ENCODE measurements at places on chromosomes 5 and 9. TPM values are rescaled to one million over a fixed set of nuclear protein-coding genes. Genes with fewer than 3 reads are reported as not detected.

GRCh38 chr5:133882846-133883245, 85.6 kb downstream of the C5orf15 start:
- H3K4me1 ChIP-seq = no peaks in the 10 kb centered on the region
- no peak for DNase-seq
- peaks cover 10% of the 10 kb centered on the region for H3K27me3 ChIP-seq

- H3K4me1 ChIP-seq = no peaks in the 10 kb centered on the region
- no peak for DNase-seq
- no peak overlapping the region for H3K4me3 ChIP-seq
- H3K36me3 ChIP-seq = no peaks in the 10 kb centered on the region
Observed at GRCh38 chr5:10518347-10518746, 45.5 kb upstream of the ANKRD33B start.

GRCh38 chr5:179870403-179870903, 11.8 kb upstream of the MRNIP start:
- no peaks in the 10 kb centered on the region for H3K4me1 ChIP-seq
- no peak overlapping the region for H3K27ac ChIP-seq
- H3K36me3 ChIP-seq = peaks cover 81% of the 10 kb centered on the region
- DNase-seq = peak; percentile 79
- no peak overlapping the region for H3K4me3 ChIP-seq
- H3K27me3 ChIP-seq = no peaks in the 10 kb centered on the region

GRCh38 chr9:78620303-78620702, 323.4 kb downstream of the PSAT1 start:
- H3K27ac ChIP-seq = no peak overlapping the region
- H3K36me3 ChIP-seq = no peaks in the 10 kb centered on the region
- H3K4me1 ChIP-seq = no peaks in the 10 kb centered on the region
- no peak overlapping the region for H3K4me3 ChIP-seq

The DDX4 gene
- not detected for total RNA-seq

DNA sequence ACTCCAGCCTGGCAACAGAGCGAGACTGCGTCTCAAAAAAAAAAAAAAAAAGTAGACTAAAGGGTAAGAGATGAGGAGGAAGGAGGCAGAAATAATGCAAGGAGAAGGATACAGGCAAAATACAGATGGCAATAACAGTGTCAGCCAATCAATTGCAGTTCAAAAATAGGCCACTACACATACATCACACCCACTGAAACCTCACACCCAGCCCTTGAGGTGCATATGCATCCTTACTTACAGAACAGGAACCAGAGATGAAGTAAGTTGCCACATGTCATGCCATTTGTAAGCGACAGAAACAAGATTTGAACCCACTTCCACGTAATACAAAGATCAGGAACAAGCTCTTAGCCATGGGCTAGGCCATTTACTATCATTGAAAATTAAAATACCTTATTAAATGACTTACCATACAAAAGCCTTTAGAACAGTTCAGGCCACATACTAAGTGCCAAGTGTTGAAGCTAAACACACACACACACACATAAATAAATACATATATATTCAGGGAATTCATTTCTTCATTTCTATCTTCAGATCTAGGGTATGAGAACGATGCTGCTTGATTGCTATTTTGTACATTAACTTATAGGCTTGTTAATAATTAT, 98.4 kb downstream of the FNBP1 start:
- H3K27ac ChIP-seq = peak overlapping the region; percentile 70
- no peaks in the 10 kb centered on the region for H3K36me3 ChIP-seq
- DNase-seq = no peak

DNA sequence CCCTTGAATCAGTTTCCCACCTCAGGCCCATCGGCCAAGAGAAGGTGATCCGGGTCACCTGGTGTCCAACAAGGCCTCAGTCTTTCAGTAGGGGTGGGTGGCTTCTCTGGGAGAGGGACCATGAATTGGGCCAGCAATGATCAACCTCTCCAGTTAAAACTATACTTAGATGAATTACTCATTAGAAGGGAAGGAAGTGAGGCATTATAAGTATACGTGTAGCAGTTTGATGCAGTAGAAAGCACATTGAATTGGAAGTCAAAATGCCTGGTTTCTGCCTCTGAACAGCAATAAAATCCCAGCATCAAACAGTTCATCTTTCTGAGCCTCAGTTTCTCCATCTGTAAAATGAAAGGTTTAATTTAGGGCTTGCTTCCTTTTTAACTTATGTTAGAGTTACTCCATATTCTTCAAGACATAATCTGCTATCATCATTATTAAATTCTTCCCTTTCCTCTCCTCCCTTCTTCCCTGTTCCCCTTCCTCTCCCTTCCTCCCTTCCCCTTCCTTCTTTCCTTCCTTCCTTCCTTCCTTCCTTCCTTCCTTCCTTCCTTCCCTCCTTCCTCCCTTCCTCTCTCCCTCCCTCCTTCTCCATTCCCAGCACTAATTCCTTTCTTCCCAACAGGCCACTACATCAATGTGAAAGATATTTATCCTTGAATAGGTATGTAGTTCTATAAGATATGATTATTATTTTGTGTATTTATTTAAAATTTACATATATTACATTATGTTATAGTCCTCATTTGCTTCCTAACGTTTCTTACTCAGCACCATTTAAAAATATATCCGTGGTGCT, 18.6 kb upstream of the TMEM174 start:
- H3K36me3 ChIP-seq = no peaks in the 10 kb centered on the region
- H3K4me3 ChIP-seq = no peak overlapping the region
- H3K4me1 ChIP-seq = no peaks in the 10 kb centered on the region
- no peak for DNase-seq
- no peak overlapping the region for H3K27ac ChIP-seq

DNA sequence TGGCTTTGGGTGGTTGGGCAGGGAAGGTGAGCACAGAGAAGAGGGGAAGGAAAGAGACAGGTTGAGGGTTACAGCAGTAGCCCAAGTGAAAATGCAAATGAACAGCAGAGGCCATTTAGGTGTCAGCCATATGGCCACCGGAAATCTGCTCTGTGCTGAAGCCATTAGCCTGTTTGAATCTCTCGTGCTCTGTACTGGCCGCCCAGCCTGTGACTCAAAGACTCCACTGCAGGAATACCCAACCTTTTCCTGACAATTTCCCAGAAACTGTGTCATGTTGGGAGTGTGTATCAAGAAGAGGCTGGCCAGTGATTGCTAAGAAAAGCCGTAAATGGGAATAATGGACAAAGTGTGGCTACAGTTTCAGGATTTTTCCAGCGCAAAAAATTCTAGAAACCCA, 35.9 kb upstream of the RAI14 start:
- no peaks in the 10 kb centered on the region for H3K4me1 ChIP-seq
- H3K27ac ChIP-seq = no peak overlapping the region
- H3K4me3 ChIP-seq = no peak overlapping the region
- no peaks in the 10 kb centered on the region for H3K27me3 ChIP-seq

DNA sequence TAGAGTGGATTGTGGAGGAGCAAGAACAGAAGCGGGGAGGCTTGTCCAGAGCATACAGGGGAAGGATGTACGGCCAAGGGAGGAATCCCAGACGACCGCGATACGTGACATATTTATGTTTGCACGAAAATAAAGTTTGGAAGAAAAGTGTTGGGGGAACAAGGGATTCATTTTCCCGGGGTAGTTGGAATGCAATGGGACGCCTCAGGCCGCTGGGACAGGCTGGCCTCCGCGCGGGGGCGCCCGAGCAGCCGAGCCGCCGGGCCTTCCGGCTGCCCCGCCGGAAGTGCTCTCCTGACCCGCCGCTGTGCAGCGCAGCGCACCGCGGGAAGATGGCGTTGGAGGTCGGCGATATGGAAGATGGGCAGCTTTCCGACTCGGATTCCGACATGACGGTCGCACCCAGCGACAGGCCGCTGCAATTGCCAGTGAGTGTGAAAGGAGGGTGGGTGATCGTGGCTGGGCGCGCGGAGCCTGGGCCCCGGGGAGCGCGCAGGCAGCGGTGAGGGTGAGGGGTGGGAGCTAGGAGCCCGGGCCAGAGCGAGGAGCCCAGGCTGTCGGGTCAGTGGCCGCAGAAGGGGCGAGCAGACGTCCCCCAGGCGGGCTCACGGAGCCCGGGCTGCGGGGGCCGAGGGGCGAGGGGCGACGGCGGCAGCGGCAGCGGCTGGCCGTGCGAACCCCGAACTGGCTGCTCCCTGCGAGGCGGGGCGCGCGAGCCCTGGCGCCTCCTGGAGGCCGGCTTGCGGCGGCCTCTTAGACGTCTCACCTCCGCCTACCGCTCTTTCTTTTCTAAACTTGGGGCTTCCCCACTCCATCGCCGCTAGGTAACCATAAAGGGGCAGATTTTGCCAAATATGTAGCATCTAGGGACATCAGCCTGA, at the start of gene PHAX:
Gene PHAX (plus strand): TSS at position 317 of the 881 bp plus-strand sequence. CDS start 16 bp downstream, at position 333.
- H3K4me1 ChIP-seq = peaks cover 35% of the 10 kb centered on the region
- DNase-seq = peak; percentile 82
- peaks cover 28% of the 10 kb centered on the region for H3K36me3 ChIP-seq
- peak within 1 kb of the TSS; percentile 100 for H3K4me3 ChIP-seq

The SPINK4 gene
- total RNA-seq = not detected

DNA sequence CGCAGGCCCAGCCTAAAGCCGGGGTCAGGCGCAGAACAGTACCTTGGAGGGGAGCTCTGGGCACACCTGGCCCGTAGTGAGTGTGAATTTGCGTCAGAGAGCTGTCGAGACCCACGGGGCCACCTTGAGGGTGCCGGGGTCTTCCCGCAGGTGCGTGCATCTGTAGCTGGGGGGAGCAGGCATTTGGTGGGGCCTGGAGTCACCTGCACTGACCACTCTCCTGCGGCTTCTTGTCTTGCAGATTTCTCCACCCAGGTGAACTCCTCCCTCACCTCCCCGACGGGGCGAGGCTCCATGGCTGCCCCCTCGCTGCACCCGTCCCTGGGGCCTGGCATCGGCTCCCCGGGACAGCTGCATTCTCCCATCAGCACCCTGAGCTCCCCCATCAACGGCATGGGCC, 75.1 kb downstream of the RXRA start:
- H3K27ac ChIP-seq = no peak overlapping the region
- DNase-seq = no peak
- H3K4me1 ChIP-seq = peaks cover 74% of the 10 kb centered on the region
- no peaks in the 10 kb centered on the region for H3K27me3 ChIP-seq
- H3K36me3 ChIP-seq = peaks cover 6% of the 10 kb centered on the region

- no peak overlapping the region for H3K27ac ChIP-seq
- H3K4me3 ChIP-seq = no peak overlapping the region
- H3K36me3 ChIP-seq = no peaks in the 10 kb centered on the region
- no peaks in the 10 kb centered on the region for H3K4me1 ChIP-seq
- DNase-seq = no peak
- H3K27me3 ChIP-seq = peaks cover 3% of the 10 kb centered on the region
Observed at GRCh38 chr9:38182321-38182720, 113.3 kb upstream of the SHB start.

GRCh38 chr5:174175716-174176268, 130.3 kb downstream of the NSG2 start:
- no peaks in the 10 kb centered on the region for H3K4me1 ChIP-seq
- no peaks in the 10 kb centered on the region for H3K36me3 ChIP-seq
- H3K27me3 ChIP-seq = peaks cover 4% of the 10 kb centered on the region
- H3K4me3 ChIP-seq = no peak overlapping the region
- no peak for DNase-seq

GRCh38 chr5:178757049-178757809, 26.8 kb upstream of the ZNF354A start:
- H3K27ac ChIP-seq = no peak overlapping the region
- H3K4me1 ChIP-seq = no peaks in the 10 kb centered on the region
- H3K4me3 ChIP-seq = no peak overlapping the region
- no peaks in the 10 kb centered on the region for H3K27me3 ChIP-seq
- no peaks in the 10 kb centered on the region for H3K36me3 ChIP-seq

The C9orf72 gene
- 28.9 TPM for total RNA-seq

- no peak overlapping the region for H3K27ac ChIP-seq
- no peak overlapping the region for H3K4me3 ChIP-seq
- peaks cover 12% of the 10 kb centered on the region for H3K4me1 ChIP-seq
Observed at GRCh38 chr9:83620841-83621636, 1.9 kb upstream of the IDNK start.

GRCh38 chr5:102815540-102816332, 60.6 kb downstream of the PAM start:
- H3K27me3 ChIP-seq = no peaks in the 10 kb centered on the region
- H3K36me3 ChIP-seq = no peaks in the 10 kb centered on the region
- H3K27ac ChIP-seq = no peak overlapping the region
- DNase-seq = no peak
- peaks cover 18% of the 10 kb centered on the region for H3K4me1 ChIP-seq

The PCDHGA10 gene
- total RNA-seq = 5.4 TPM

The TNC gene
- 18.5 TPM for total RNA-seq

Measured in lower lobe of right lung (tissue), 2 donors.